ENCODE measurements at places on chromosomes 4 and X. TPM values are rescaled to one million over a fixed set of nuclear protein-coding genes. Genes with fewer than 3 reads are reported as not detected.

KLF8 gene
- total RNA-seq, result 17.7 TPM

RASGEF1B gene
- total RNA-seq, result 63.0 TPM

CSN1S1 gene
- not detected for total RNA-seq

KLHL4 gene
- total RNA-seq, result 1.6 TPM

FAM47E gene
- 6.4 TPM for total RNA-seq

CLCN5 gene
- 12.9 TPM for total RNA-seq

Measured in lower lobe of right lung (tissue), 2 donors.